HT1080 (cell line): ENCODE measurements at places on chromosomes 1 and 21. TPM values are rescaled to one million over a fixed set of nuclear protein-coding genes. Genes with fewer than 3 reads are reported as not detected.

GRCh38 chr1:18730321-18730720 lies 99.7 kb downstream of the PAX7 start:
- no peak for DNase-seq

GRCh38 chr1:234782105-234782751 lies 172.2 kb upstream of the IRF2BP2 start:
- no peak for DNase-seq

GRCh38 chr1:7042322-7043190 lies 257.3 kb downstream of the CAMTA1 start:
- peak; percentile 24 for DNase-seq

DNA sequence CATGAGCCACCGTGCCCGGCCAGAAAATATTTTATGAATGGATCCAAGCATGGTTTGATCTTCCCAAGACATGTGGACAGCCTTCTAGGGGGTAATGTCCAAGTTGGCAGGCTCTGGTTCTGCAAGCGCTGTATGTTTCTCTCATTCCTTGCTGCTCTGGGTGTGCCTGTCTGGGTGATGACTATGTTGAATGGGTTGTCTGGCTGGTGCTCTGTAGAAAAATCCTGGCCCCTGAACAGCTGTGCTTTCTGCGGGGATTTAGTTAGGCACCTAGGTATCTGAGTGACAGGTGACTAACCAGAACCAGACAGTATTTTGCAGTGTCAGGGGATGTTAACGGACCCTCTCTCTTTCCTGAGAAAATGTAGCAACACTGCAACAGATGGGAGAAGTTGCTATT lies 14.1 kb downstream of the HUNK start:
- DNase-seq: no peak

- DNase-seq: peak; percentile 32
Observed at GRCh38 chr21:34524646-34525601, 12.9 kb upstream of the KCNE1 start.

DNA sequence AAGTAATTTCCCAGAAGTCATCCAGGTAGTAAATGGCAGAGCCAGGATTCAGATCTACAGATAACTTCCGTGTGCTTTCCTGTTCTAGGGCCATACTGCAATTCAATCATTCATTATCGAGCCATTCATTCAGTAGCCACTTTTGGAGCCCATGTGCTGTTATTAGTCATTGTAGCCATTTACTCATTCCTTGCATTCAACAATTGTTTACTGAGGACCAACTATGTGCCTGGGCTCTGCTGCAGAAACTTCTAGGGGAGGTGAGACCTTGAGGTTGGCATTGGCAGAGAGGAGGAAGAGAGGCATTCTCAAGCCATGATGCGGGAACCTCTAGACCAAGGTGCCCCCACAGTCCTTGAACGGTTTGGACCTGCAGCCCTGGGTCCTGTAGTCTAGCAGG lies 27.9 kb downstream of the EPHB2 start:
- peak; percentile 76 for DNase-seq

GRCh38 chr1:235160383-235160956 lies 580 bp downstream of the RBM34 start:
- DNase-seq: no peak

DNA sequence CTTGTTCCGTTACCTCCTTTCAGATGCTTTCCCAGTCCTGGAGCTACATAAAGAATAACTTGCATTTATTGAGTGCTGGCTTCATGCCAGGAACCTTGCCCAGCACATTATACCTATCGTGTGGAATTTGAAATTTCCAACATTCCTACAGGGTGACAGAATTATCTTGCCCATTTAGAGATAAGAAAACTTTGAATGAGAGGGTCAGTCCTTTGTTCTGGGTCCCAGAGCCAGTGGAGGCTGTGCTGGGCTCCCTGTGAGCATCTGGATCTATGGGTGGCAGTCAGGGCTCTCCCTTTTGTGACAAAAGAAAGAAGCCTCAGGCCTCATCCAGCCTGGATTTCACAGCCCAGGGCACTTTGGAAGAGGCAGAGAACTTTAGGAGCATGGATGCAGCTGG lies 3.2 kb downstream of the GSTM4 start:
- no peak for DNase-seq

DNA sequence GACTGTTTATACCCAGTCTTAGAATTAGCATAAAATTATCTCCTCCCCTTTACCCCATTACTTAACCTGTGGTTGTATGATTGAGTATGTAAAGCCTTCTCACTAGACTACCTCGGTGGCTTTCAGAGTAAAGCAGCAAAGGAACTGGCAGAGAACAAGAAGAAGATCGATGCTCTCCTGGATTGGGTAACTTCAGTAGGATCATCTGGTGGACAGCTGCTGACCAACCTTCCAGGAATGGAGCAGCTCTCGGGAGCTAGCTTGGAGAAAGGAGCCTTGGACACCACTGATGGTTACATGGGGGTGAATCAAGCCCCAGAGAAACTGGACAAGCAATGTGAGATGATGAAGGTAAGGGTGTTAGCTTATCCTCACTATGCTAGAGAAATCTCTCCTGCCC lies 138.6 kb upstream of the BMP8A start:
- DNase-seq: no peak

GRCh38 chr1:178664278-178664677 lies 60.8 kb upstream of the RALGPS2 start:
- no peak for DNase-seq

GRCh38 chr1:192274588-192274987 lies 42.2 kb upstream of the RGS21 start:
- no peak for DNase-seq

The DCST2 gene
- 0.03 TPM in 1 of 2 replicates, not detected in the other for total RNA-seq

The PYGO2 gene
- total RNA-seq: 26.3 and 32.4 TPM in 2 replicates

The CIART gene
- total RNA-seq: 3.2 and 5.7 TPM in 2 replicates

The PADI3 gene
- 0.39 and 0.57 TPM in 2 replicates for total RNA-seq
